ENCODE measurements at places on chromosomes 6 and 20.

GRCh38 chr6:82248273-82248735 is 760 bp upstream of the IBTK start:
- H3K4me1 ChIP-seq: peaks cover 21% of the 10 kb centered on the region
- no peaks in the 10 kb centered on the region for H3K27me3 ChIP-seq
- DNase-seq: peak; percentile 77
- H3K36me3 ChIP-seq: peaks cover 3% of the 10 kb centered on the region
- peak overlapping the region; percentile 86 for H3K4me3 ChIP-seq

GRCh38 chr6:149901444-149902140 is 3.7 kb upstream of the RAET1E start:
- H3K27me3 ChIP-seq: no peaks in the 10 kb centered on the region
- DNase-seq: no peak
- no peak overlapping the region for H3K4me3 ChIP-seq
- peaks cover 10% of the 10 kb centered on the region for H3K4me1 ChIP-seq
- no peak overlapping the region for H3K27ac ChIP-seq
- no peaks in the 10 kb centered on the region for H3K36me3 ChIP-seq

GRCh38 chr20:44942264-44942973 is 17.8 kb downstream of the TOMM34 start:
- H3K4me1 ChIP-seq: no peaks in the 10 kb centered on the region
- no peaks in the 10 kb centered on the region for H3K27me3 ChIP-seq
- peaks cover 34% of the 10 kb centered on the region for H3K36me3 ChIP-seq
- no peak overlapping the region for H3K27ac ChIP-seq
- H3K4me3 ChIP-seq: no peak overlapping the region

GRCh38 chr6:45044086-45044485 is 284.0 kb upstream of the RUNX2 start:
- H3K4me3 ChIP-seq: no peak overlapping the region
- no peak overlapping the region for H3K27ac ChIP-seq
- DNase-seq: no peak
- no peaks in the 10 kb centered on the region for H3K36me3 ChIP-seq

DNA sequence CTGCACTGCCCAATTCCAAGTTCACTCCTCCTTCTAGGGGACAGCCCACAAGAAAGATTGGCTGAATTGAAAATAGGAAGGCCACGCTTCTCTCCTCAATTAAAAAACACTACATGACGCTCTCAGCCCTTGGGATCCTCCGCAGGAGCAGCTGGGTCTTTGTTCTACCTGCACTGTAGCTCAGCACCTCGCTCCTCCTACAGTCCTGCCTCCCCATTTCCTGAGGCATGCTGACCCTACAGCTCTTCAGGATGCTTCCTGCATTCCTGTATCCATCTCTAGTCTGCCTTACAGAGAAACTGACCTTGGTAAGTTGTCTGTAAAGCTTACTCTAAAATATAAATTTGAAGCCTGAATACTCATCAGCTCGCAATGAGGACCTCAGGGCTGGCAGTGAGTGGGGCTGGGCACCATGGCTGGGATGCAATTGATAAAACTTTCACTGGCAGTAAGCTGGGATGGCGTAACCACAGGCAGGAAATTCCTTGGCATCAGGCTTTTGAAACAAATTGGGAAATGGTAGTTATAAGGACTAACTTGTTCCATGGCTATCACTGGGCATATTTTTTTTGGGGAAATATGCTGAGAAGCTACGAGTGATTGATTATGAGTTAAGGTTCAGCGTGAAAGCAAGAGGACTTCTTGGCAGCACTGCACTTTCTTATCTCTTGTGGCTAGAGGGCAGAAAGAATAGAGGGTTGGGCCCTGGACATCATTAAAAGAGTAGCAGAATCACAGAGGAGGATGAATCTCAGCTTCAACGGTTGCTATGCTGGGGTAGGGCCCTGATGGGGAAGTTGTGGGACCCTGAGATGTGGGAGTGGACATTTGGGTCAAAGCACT is 11.7 kb upstream of the SIRPB1 start:
- H3K36me3 ChIP-seq: no peaks in the 10 kb centered on the region
- H3K4me3 ChIP-seq: no peak overlapping the region
- peak; percentile 57 for DNase-seq
- H3K27me3 ChIP-seq: no peaks in the 10 kb centered on the region
- H3K27ac ChIP-seq: no peak overlapping the region
- no peaks in the 10 kb centered on the region for H3K4me1 ChIP-seq

- H3K27me3 ChIP-seq: no peaks in the 10 kb centered on the region
- DNase-seq: no peak
- H3K27ac ChIP-seq: no peak overlapping the region
- H3K4me3 ChIP-seq: no peak overlapping the region
- H3K36me3 ChIP-seq: no peaks in the 10 kb centered on the region
- peaks cover 23% of the 10 kb centered on the region for H3K4me1 ChIP-seq
These were observed 8.0 kb downstream of the MAP3K5 start for GRCh38 chr6:136784271-136784664.
